ENCODE measurements at places on chromosomes 16 and 17. TPM values are rescaled to one million over a fixed set of nuclear protein-coding genes. Genes with fewer than 3 reads are reported as not detected.

The BAIAP3 gene
- total RNA-seq, result 4.0 TPM

The ARL5C gene
- total RNA-seq, result not detected

The ZNF629 gene
- 13.7 TPM for total RNA-seq

The MILR1 gene
- total RNA-seq, result not detected

The USB1 gene
- total RNA-seq, result 14.9 TPM

The TEKT5 gene
- 0.07 TPM for total RNA-seq

The TBC1D24 gene
- total RNA-seq, result 8.2 TPM

The ZNF423 gene
- 42.3 TPM for total RNA-seq

The ANKFN1 gene
- total RNA-seq, result 0.25 TPM

The NUBP2 gene
- total RNA-seq, result 22.8 TPM

The CDRT15L2 gene
- not detected for total RNA-seq

The CASKIN2 gene
- 12.6 TPM for total RNA-seq

The HLF gene
- total RNA-seq, result 0.11 TPM

The PRAC2 gene
- total RNA-seq, result not detected

The C16orf54 gene
- not detected for total RNA-seq

The SLC16A11 gene
- total RNA-seq, result not detected

The ENDOV gene
- total RNA-seq, result 13.8 TPM

The FAM171A2 gene
- 18.1 TPM for total RNA-seq

The FBXO39 gene
- not detected for total RNA-seq

The GSG1L gene
- not detected for total RNA-seq

The TNFRSF17 gene
- total RNA-seq, result not detected

The MT4 gene
- not detected for total RNA-seq

The SAMD14 gene
- 8.7 TPM for total RNA-seq

The ODAD4 gene
- total RNA-seq, result 4.1 TPM

The TRAPPC2L gene
- total RNA-seq, result 48.5 TPM

The RFFL gene
- total RNA-seq, result 20.6 TPM

The TMIGD1 gene
- not detected for total RNA-seq

The CCDC200 gene
- not detected for total RNA-seq

The CACNA1G gene
- 1.6 TPM for total RNA-seq

The NTHL1 gene
- total RNA-seq, result 43.6 TPM

The PERCC1 gene
- 1.1 TPM for total RNA-seq

The HBQ1 gene
- total RNA-seq, result not detected

The TMEM220 gene
- 1.5 TPM for total RNA-seq

The TUBB3 gene
- 41.4 TPM for total RNA-seq

The ABI3 gene
- total RNA-seq, result not detected

The SGCA gene
- 1.5 TPM for total RNA-seq

The MRC2 gene
- total RNA-seq, result 88.2 TPM

The FOXJ1 gene
- 1.7 TPM for total RNA-seq

The KREMEN2 gene
- total RNA-seq, result 5.6 TPM

The CSH1 gene
- total RNA-seq, result not detected

The METTL23 gene
- 38.1 TPM for total RNA-seq

Measured in neural progenitor cell (in vitro differentiated cells).